ENCODE measurements at places on chromosomes 6 and 20. TPM values are rescaled to one million over a fixed set of nuclear protein-coding genes. Genes with fewer than 3 reads are reported as not detected.

DNA sequence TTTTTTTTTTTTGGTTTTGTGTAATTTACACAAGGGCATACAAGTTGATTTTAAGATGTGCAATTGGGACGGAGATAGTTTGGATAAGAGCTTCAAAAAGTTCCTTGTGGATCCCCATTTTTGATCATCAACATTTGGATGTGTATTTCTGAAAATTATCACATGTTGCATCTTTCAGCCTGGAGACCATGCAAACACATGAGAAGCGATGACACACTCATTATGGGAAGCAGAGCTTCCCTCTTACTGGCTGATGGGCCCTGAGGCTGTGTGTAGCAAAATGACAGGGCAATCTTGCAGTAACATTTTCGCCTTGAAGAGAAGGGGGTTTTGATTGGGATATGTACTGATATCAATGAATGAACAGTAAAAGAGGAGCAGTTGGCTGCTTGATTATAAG, 22.0 kb upstream of the RIPK1 start:
- no peak for DNase-seq

GRCh38 chr6:9140951-9141460, 705.7 kb upstream of the SLC35B3 start:
- no peak for DNase-seq

DNA sequence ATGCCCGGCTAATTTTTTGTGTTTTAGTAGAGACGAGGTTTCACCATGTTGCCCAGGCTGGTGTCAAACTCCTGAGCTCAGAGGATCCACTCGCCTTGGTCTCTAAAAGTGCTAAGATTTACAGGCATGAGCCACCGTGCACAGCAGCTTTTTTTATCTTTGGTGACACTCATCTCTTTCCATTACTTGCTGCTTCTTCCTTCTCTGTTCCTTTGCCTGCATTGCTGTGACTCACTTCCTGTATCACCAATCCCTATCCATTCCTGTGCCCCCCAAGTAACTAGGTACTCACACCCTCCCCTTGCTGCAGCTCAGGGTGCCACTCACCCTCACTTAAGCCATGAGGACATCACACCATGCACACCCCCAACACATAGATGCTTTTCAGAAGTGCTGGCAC, 24.6 kb downstream of the KHDC1L start:
- DNase-seq = no peak

DNA sequence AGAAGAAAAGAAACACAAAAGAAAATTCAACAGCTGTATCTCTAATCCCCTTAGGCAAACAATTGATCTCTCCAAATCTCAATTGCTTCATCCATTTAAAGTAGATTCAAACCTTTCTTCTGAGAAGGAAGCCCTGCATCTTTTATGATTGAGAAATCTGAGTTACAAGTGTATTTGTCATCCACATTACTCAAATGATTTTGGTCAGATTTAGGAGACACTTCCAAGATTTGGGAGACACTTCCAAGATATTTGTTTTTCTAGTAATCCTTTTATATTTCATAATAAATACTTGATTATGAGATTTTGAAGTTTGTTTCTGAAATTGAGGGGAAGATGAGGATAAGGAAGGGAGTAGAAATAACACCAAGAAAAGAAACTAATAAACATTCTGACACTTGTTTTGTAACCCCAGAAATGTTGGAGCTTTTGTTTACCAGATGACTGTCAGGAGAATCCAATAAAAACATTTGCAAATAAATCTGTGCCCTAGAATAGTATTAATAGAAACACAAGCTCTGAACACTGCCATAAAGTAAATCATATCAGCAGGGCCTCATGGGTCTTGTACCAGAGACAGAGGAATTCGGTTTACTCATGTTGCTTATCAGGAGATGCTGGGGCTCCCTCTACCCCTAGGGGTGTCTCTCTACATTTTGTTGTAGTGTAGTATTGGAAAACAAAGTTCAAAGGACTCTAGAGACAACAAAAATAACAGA, 314.3 kb upstream of the NT5E start:
- no peak for DNase-seq

Gene OR2B2
- not detected for total RNA-seq
